ENCODE measurements at places on chromosomes 1 and 21.

- DNase-seq = no peak
Observed at GRCh38 chr1:101005871-101006270, 19.7 kb downstream of the DPH5 start.

- DNase-seq = no peak
Observed at GRCh38 chr21:38790961-38791360, 14.8 kb upstream of the ETS2 start.

DNA sequence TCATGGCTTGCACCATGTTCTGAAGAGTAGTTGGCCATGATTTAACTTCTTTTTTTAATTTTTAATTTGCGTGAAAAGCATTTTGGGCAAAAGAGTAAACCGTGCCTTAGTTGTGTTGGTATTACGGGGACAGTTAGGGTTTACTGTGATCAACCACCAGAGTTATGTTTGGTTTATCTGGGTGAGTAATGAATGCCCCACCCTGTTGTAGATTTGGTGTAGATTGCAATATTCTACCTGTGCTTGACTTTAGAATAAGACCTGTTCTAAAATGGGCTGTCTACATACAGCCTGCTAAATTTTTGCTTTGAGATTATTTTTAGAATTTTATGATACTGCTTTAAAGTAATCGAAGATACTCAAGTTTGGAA is 1.4 kb downstream of the USP25 start:
- DNase-seq = no peak

DNA sequence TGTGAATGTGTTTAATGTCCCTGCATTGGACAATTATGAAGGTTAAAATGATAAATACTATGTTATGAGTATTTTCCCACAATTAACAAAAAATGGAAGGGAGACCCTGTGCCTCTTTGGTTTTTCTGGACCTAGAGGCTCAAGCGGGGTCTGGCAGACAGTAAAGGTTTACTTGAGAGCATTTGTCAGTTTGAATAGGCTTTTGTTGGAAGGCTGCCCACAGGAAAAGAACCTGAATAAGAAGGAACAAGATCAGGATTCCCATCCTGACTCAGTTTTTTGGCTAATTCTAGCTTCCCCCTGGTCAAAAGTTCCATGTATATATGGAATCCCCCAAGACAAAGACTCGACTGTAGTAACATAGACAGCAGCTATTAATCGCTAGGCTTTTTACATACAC is 150.9 kb upstream of the JUN start:
- no peak for DNase-seq

- no peak for DNase-seq
Observed at GRCh38 chr1:231751415-231751814, 124.8 kb downstream of the DISC1 start.

GRCh38 chr1:59178339-59179187 is 118.3 kb upstream of the FGGY start:
- DNase-seq = no peak

DNA sequence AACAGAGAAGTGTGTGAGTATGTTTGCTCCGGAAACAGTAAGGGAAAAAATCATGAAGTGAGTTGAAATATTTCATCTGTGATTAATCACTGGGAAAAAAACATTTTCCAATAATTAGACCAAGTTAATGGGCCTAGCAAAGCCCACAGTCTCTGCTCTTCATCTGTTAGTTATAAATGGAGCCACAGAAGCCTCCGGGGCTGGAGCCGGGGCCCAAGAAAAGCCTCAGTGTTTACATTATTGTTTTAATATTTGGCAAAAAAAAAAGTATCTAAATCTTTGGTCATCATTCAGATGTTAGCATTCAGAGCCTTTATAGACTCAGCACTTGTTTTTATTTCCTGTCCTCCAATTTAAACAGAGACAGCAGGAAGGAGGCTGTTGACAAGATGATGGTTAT is 115.0 kb downstream of the UBE2U start:
- DNase-seq = no peak

- peak; percentile 90 for DNase-seq
Observed at GRCh38 chr1:46218443-46218842, 15.3 kb downstream of the LURAP1 start.

GRCh38 chr1:200139661-200140250 is 112.2 kb downstream of the NR5A2 start:
- DNase-seq = peak; percentile 13

DNA sequence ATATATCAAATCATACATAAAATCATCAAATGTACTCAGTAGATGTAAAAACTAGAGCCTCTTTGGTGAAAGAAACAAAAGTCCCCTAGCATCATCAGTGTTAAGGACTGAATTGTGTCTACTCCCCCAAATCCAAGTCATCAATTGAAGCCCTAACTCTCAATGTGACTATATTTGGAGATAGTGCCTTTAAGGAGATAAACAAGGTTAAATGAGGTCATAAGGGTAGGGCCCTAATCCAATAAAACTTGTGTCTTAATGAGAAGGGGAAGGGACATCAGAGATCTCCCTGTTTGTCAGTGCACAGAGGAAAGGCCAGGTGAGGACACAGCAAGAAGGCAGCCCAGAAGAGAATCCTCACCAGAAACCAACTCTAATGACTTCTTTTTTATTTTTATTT is 33.5 kb downstream of the USP24 start:
- DNase-seq = no peak

DNA sequence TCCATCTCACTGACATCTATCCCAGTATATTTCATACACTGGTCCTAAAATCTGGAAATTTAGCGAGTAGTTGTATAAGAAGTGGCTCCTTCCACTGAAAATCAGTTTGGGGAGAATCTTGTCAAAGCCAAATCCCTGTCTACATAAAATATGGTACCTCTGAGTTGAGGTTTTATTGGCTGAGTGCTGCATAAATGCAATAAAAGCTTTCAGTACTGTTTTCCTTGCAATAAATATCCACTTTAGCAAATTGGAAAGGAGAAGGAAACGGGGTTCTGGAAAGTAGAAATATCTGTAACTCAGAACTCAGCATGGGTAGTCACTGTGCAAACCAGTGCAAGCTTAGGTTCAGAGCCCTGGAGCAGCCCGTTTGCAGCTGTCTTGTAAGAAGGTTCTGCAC is 580.2 kb downstream of the SMYD3 start:
- DNase-seq = no peak

DNA sequence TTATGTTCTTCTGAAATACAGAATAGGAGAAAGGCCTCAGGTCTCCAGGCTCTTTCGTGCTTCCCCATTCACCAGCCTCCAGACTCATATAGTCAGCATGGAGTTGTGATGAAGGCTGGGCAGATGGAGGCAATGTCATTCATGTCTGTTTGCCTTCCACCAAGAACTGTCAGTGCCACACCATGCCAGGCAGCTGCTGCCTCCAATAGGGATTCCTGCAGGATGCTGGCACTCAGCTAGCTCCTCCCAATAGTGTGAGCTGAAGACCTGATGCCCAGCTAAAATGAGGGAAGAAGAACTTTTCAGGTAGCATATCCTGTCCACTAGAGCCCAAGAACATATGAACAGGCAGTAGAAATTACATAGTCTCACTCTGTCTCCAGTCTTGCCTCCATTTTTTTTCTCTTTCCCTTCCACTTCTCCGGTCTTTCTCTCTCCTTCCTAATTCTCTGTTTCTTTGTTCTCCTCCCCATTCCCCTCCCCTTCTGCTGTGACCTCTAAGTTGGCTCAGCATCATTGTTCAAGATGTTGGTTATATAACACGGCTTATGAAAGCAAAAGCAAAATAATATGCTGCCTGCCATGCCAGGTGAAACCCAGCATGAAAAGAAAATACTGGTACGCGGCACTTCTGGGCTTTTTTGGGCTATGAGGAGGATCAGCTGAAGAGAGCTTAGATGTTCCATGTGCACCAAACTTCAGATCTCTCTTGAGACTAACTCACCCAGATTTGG is 17.3 kb downstream of the GLUL start:
- no peak for DNase-seq

DNA sequence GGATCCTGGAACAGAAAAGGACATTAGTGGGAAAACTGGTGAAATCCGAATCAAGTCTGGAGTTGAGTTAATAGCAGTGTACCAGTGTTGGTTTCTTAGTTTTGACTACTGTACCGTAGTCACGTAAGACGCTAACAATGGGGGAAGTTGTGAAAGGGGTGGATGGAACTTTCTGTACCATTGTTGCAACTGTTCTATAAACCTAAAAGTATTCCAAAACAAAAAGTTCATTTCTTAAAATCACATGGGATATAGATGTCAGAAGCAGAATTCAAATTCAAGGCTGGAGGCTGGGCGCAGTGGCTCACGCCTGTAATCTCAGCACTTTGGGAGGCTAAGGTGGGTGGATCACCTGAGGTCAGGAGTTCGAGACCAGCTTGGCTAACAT is 16.9 kb downstream of the ARHGEF19 start:
- no peak for DNase-seq

- peak; percentile 67 for DNase-seq
Observed at GRCh38 chr1:95117207-95118066, at the start of gene TLCD4. TSS of gene TLCD4 (plus strand) at chr1:95117355. CDS start at chr1:95143902, 26,547 bp downstream.

All from NCI-H510A treated with DMSO at 0.1 percent for 48 hours (cell line).